ENCODE measurements at places on chromosomes 13 and 19.
A peak's percentile ranks its signal among the peaks of the same experiment; 100 is the strongest.

DNA sequence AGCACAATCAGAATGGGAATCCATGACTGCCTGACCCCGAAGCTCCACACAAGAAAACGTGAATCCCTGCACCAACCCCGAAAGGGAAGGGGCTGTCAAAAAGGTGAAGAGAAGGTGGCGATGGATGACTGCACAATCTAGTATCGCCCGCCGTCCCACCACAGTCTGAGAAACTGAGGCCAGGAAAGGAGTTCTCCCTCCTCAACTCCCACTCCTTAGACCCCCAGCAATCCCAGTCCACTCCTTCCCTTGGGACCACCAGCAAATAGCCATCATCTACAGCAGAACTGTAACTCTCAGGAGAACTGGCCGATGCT is 451 bp downstream of the NOSIP start:
- DNase-seq, result no peak

GRCh38 chr13:97030705-97031452 is 36.6 kb upstream of the OXGR1 start:
- peak; percentile 22 for DNase-seq

- DNase-seq, result no peak
These were observed 314.5 kb downstream of the KLF12 start for GRCh38 chr13:73819711-73820110.

- DNase-seq, result peak; percentile 31
These were observed 211.1 kb downstream of the TEX29 start for GRCh38 chr13:111531505-111531904.

DNA sequence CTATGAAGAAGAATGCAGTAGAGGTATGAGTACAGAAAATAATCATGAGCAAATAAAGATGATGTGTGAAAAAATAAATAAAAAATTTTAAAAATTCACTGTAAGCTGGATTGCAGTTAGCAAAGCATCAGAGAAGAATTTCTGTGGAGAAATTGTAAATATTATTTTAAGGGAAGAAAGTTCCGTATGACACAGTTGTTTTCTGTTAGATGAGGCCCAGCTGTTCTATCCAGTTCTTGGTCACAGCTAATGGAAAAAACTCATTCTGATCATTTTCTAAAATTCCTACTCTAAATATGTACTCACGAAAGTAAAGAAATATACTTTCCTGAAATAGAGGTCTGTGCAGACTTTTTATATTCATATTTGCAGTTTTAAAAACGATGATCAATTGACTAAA is 578.8 kb downstream of the DCT start:
- DNase-seq, result peak; percentile 31

- DNase-seq, result no peak
These were observed 212.1 kb upstream of the MIR17HG start for GRCh38 chr13:91135376-91135775.

DNA sequence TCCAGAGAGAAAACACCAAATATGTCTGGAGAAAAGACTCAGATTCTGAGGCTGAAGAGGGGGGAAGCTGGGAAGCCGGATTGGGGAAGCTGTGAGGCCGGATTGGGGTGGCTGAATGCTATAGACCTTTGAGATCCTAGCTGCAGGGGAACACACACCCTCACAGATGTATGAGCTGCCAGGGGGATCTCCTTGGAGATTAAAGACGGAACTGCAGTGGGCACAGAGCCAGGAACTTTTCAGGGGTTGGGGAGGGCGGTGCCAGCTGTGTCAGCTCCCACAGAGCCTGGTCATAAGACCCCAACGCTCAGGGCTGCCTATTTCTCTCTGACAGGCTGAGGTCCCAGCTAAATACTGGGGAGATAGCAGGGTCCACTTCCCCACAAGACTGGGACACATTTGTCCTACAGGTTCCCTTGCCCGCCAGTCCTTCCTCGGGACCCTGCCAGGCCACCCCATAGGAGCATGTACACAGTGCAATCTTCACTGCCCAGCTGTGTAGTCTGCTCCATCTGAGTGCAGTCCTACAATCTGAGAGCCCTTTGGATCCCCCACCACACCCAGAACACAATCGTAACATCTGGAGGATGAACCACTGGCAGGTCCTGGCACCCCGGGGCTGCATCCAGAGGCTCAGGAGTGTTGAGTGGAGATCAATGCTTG is 1893.9 kb downstream of the PCDH9 start:
- DNase-seq, result no peak

- DNase-seq, result no peak
These were observed 135.7 kb downstream of the DNAJC15 start for GRCh38 chr13:43159026-43159461.

DNA sequence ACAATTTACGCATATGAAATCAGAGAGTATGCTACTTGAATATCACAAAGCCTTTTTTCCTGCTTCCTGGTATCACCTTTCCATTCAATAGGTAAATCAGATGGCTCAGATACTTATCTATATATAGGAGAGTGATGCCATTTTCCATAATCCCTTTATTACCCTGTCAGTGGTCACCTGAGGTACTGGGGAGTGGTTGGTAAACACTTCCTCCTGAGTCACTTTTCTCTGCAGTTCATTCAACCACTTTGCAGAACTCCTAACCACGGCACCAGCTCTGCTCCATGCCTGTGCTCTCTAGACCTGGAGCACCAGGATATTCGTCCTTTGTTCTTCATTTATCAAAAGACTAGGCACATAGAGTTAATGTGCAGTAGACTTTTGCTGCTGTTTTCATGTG is 748.5 kb upstream of the KLHL1 start:
- no peak for DNase-seq

- DNase-seq, result no peak
These were observed 870 bp downstream of the ZNF44 start for GRCh38 chr19:12293777-12294248.
